GM03348 (cell line): ENCODE measurements at places on chromosomes 5 and 9.

DNA sequence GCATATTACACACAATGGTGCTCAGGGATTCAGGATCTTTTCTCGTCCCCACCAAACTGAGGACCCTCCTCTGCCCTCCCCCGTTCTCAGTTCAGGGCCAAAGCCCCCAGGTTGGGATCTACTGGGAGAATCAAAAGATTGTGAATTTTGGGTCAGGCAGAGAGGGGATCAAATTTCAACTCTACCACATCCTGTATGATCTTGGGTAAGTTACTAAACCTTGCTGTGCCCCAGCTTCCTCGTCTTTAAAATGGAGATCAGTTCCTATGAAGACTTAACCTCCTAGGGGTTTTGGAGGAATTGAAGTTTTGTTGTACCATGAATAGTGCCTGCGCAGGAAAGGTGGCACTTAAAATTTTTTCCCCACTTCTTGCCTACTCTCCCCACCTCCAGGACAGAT is 62.4 kb downstream of the RAI14 start:
- no peak for DNase-seq

DNA sequence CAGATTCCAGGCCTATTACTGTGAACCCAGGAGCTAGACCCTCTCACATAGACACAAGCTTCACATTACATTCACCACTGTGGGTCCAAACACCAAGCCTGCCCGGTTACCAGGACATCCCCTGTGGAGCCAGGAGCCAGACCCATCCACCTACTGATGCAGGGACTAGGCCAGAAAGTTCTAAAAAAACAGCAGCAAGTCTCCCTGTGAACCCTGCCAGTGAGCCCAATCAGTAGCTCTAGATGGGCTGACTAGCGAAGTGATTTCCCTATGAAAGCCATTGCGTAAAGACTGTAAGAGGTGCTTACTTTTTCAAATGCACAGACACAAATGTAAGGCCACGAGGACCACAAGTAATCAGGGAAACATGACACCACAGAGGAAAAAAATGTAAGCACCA is 352.3 kb downstream of the TMEM161B start:
- DNase-seq = no peak

GRCh38 chr5:24571302-24571701 is 73.5 kb downstream of the CDH10 start:
- no peak for DNase-seq

DNA sequence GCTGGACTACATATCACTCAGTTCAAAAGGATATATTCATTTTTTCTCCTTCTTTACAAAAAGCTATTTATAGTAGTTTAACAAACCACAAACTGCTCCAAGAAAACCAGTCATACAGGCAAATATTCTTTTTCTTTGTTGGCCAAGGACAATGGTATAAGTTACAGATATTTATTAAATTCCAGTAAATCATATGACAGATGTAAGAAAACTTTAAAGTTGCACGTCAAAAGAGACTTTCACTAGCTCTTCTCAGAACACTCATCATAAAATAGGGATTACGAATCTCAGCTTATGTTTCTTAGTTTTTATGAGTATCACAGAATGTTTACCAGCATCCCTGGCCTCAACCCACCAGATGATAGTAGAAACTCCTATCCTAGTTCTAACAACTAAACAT is 67.2 kb downstream of the ANKRD31 start:
- no peak for DNase-seq

- no peak for DNase-seq
Observed at GRCh38 chr9:6000955-6001354, 14.5 kb downstream of the RANBP6 start.

DNA sequence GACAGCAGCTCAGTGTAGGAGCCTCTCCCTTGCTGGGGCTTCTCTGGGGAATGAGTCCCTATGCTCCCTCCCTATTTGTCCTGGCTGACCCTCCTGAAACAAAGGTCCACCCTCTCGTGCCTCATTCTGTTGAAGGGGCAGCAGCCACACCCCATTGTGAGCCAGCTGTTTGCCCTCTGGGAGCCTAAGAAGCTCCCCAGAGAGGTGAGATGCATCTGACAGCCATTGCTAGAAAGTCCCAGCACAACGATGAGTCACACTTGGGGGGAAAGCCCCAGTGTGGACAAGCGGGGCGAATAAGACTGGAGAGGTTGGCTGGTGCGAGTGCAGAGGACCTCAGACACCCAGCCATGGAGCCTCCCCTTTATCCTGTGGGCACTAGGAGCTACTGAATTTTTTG is 101.4 kb downstream of the PPARGC1B start:
- peak; percentile 22 for DNase-seq

GRCh38 chr5:35863159-35863558 is 6.5 kb downstream of the IL7R start:
- no peak for DNase-seq

DNA sequence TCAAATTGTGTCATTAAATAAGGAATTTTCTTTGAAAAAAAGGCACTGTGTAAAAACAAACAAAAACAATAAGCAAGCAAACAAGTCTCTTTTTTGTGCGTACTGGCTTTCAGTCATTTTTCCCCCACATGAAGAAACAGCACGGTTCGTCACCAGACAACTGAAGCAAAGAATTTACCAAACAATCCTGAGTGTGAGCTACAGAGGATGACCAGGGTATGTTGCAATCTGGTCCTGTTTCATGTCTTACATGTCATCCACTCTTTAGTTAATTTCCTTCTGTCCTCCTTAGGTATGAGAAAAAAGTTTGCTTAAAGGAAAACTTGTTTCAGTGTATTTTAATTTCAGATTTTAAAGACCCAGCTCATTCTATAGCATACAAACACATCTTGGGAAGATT is 1080.7 kb upstream of the NUDT12 start:
- no peak for DNase-seq

DNA sequence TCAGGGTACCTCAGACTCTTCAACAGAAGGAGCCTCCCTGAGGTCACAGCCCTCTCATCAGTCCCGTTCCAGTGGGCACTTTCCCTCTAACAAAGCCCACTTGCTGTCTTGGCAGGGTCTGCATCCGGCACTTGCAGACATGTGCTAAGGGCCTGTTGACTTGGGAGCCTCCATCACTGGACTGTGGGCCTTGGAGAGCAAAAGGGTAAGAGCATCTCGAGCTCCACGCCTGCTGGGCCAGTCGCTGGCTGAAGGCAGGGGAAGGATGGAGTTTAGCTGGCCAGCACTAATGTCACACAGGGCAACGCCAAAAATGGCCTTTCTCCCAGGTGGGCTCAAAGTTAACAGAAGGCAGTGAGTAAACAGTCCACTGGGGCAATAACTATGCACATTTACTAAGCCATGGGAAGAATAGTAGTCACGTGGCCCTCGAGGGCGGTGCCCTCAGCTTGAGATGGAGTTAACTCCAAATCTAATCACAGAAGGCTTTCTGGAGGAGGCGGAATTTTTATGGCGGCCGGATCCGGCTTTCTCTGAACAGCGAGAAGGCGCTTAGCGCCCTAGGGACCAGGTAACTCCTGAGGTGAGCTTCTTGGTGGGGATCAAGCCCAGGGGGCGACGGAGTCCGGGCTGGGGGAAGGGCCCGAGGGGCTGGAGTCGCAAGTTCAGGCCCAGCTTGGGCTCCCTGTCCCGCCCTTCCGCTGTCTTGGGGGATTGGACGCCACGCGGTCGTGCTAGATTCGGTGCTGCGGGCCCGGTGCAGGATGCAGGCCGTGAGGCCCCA is 2.0 kb upstream of the NSD1 start:
- DNase-seq = no peak

DNA sequence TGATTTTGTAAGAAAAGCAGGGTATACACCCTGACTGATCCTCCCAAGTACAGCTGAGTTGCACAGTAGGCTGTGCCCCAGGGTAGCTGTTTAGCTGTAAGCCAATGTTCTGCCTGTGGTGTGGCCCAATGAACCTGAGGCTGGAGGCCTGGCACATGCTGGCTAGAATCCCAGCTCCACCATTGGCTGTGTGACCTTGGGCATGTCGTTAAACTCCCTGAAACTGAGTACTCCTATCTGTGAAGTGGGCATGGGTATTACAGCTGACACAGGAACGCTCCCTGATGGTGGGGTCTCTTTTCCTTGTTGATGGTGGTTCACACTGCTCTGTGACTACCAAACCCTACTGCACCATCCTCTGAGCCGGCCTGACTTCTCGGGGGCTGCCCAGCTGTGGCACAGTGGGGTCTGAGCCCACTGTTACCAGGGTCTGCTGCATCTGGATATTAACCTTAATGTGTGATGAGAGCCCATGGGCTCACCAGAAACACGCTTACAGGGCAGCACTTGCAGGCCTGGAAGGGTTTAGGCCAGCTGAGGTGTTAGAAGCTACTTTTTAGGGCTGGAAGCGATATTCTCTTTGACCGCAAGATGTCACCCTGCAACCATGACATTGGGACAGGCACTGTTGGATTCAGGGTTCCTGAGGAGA is 7.0 kb upstream of the GADD45G start:
- peak; percentile 77 for DNase-seq

- no peak for DNase-seq
Observed at GRCh38 chr9:37266630-37267029, 146.3 kb downstream of the ZCCHC7 start.

- no peak for DNase-seq
Observed at GRCh38 chr5:156647034-156647451, 203.1 kb upstream of the PPP1R2B start.

GRCh38 chr5:150481972-150482406 is 25.9 kb upstream of the NDST1 start:
- DNase-seq = no peak

DNA sequence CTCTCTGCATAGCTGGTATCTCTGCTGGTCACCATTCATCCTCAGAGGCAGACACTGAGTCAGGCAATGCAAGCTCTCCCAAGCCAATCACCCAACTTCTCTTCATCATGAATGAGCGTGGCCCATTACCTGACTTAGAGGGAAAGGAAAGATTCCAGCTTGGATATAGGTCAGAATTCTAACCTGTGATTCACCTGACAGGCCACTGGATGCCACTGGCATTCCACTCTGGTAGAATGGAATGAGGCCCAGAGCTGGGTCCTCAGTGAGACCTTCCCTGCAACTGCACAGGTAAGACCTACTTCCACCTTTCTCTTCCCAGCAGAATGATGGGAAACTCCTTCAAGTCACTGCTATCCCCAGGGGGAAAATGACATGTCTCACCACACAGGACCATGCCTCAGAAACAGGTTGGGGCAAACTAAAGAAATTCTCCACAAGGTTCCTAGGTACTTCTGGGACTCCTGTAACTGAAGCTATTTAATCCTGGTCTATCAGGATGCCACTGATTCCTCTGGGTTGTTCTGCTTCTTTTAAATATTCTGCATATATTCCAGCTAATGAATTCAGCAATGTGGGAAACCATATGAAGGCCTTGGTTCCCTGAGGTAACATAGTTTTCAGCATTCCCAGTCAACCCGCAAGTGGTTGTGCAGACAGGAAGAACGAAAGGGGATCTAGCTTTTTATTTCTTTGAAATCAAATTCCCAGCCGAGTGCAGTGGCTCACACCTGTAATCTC is 62.0 kb downstream of the SUSD1 start:
- DNase-seq = peak; percentile 28

DNA sequence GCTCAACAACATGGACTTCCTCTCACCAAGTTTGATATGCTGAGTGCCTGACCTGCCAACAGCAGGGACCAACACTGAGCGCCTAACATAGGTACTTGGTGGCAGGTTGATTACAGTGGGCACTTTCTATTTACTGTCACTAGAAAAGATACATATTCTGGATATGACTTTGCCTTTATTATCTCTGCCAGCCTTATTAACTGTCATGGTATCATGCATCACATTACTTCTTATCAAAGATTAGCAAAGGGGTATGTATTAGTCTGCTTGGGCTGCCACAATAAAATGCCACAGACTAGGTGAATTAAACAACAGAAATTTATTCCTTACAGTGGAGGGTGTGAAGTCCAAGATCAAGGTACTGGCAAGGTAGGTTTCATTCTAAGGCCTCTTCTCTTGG is 14.3 kb upstream of the C1QTNF2 start:
- DNase-seq = no peak

GRCh38 chr9:28774433-28775235 is 1201.4 kb upstream of the C9orf72 start:
- DNase-seq = peak; percentile 14

DNA sequence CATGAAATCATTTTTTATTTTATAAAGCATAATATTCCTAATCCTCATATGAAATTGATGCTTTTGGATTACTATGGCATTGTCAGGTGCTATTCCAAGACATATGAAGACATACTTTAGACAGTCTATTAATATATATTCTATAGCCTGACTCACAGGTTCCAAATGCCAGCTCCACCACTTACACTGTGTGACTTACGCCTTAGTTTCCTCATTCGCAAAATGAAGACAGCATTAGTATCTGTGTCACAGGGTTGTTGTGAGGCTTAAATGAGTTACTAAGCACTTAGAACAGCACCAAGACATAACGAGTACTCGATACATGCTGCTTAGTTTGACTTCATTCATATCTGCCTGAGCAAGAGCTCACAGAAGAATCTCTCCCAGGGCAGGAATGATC is 132.2 kb upstream of the PTGER4 start:
- DNase-seq = no peak

- no peak for DNase-seq
Observed at GRCh38 chr5:179827680-179828079, 7.0 kb downstream of the SQSTM1 start.

- DNase-seq = no peak
Observed at GRCh38 chr5:157518963-157519362, 56.6 kb downstream of the ADAM19 start.

GRCh38 chr9:114235033-114235661 is 79.8 kb downstream of the COL27A1 start:
- no peak for DNase-seq

- DNase-seq = no peak
Observed at GRCh38 chr5:31079668-31080067, 113.8 kb upstream of the CDH6 start.

DNA sequence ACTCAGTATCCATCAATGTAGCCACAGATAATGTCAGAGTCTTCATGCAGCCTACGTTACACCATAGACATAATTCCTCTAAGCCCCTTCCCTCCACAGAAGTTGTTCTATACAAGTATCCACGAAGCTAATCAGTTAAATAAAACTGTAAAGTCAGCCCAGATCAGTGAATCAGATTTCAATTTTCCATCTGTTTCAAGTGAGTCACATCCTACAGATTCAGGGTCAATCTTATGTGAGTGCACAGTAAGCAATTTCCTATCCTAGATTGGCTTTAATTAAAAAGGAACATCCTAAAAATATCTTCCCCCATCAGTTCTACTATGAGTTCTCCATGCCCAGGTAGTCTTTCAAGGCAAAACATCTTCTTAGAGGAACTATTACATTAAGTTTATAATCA is 402.5 kb downstream of the EFNA5 start:
- no peak for DNase-seq

DNA sequence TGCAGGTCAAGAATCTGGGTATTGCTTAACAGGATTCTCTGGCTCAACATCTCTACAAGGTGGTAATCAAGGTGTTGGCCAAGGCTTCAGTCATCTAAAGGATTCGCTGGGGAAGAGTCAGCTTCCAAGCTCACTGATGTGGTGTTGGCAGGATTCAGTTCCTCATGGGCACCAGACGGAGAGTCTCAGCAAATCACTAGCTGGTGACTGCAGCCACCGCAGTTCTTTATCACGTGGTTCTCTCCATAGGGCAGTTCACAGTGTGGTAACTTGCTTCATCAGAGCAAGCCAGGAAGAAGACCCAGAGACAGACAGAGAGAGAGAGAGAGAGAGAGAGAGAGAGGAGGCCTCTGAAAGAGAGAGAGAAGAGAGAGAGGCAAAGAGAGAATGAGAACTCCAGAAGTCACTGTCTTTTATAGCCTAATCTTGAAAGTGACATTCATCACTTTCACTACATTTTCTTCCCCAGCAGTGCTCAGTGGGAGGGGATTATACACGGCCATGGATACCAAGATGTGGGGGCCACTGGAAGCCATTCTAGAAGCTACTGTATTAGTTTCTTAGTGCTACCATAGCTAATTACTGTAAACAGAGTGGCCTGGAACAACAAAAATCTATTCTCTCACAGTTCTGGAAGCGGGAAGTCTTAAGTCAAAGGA is 109.2 kb upstream of the SMIM23 start:
- no peak for DNase-seq
